ENCODE measurements at places on chromosomes 13 and 19.

DNA sequence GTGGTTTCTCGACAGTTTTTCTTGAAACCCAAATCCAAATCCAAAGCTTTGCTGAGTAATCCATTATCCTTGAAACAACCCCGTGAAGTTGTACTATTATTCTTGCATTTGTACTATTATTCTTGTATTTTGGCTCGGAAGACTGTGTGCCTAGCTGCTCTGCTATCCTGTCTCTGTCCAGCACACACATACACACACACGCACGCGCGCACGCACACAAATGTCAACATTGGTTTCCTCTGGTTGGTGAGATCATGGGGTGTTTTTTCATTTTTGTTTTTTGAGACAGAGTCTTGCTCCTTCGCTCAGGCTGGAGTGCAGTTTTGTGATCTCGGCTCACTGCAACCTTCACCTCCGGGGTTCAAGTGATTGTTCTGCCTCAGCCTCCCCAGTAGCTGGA is 14.9 kb upstream of the KLK4 start:
- DNase-seq, result no peak

GRCh38 chr19:37899453-37899852 is 6.9 kb downstream of the WDR87 start:
- no peak for DNase-seq

DNA sequence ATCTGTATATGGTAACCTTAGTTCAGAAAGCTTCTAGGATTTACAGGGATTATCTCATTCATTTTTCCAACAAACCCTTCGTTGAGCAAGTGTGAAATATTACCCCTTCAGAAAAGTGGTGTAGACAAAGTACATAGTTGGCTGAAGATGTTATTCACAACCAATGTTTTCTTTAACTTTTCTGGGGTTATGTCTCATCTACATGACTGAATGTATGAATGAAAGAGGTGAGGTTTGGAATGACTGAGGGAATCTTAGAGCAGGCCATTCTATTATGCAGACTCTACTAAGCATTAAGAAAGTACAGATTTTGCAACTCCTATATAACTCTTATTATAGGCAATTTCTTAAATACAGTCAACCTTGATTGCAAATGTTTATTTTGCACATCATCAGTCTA is 167.2 kb downstream of the NDFIP2 start:
- DNase-seq, result no peak

GRCh38 chr19:45159971-45160324 is 834 bp downstream of the NKPD1 start:
- DNase-seq, result no peak

- DNase-seq, result no peak
Measured at GRCh38 chr13:79671420-79671819, 190.5 kb downstream of the NDFIP2 start.

- no peak for DNase-seq
Measured at GRCh38 chr13:76887076-76887563, 915 bp upstream of the KCTD12 start.

Measured in activated T-cell treated with anti-CD3 and anti-CD28 coated beads, Interleukin-2, amount 50 U/mL, for 48 hours (primary cell).